Urinary bladder (tissue), 4 donors: ENCODE measurements at places on chromosomes 1 and 21. TPM values are rescaled to one million over a fixed set of nuclear protein-coding genes. Genes with fewer than 3 reads are reported as not detected.

TPTE gene
- total RNA-seq, result not detected

RAB7B gene
- total RNA-seq, result 11.5 TPM

LCE2B gene
- total RNA-seq, result not detected

COL8A2 gene
- total RNA-seq, result 11.7 TPM

SPRR1A gene
- total RNA-seq, result not detected

RASSF5 gene
- total RNA-seq, result 8.9 TPM

SELL gene
- total RNA-seq, result 5.1 TPM

ZNF683 gene
- total RNA-seq, result not detected
